ENCODE measurements at places on chromosomes 2 and 18. TPM values are rescaled to one million over a fixed set of nuclear protein-coding genes. Genes with fewer than 3 reads are reported as not detected.

The RAD51AP2 gene
- polyA plus RNA-seq, result 0.54 TPM

The CCDC141 gene
- polyA plus RNA-seq, result 0.27 TPM

The CD8B gene
- polyA plus RNA-seq, result not detected

The LIMS2 gene
- polyA plus RNA-seq, result not detected

The STARD7 gene
- 160 TPM for polyA plus RNA-seq

The MARCHF4 gene
- polyA plus RNA-seq, result 13.0 TPM

The TTN gene
- polyA plus RNA-seq, result 0.16 TPM

The MYO5B gene
- polyA plus RNA-seq, result 0.42 TPM

The CACNB4 gene
- 29.0 TPM for polyA plus RNA-seq

The WDR33 gene
- polyA plus RNA-seq, result 58.7 TPM

The PRSS56 gene
- polyA plus RNA-seq, result not detected

The CABLES1 gene
- polyA plus RNA-seq, result 1.8 TPM

The NFE2L2 gene
- 1.4 TPM for polyA plus RNA-seq

The CCL20 gene
- not detected for polyA plus RNA-seq

The MAPK4 gene
- 12.7 TPM for polyA plus RNA-seq

The CDK15 gene
- 0.09 TPM for polyA plus RNA-seq

The MOGAT1 gene
- not detected for polyA plus RNA-seq

The ABCG8 gene
- polyA plus RNA-seq, result not detected

The KLHL29 gene
- polyA plus RNA-seq, result 48.4 TPM

The CNDP1 gene
- polyA plus RNA-seq, result 2.1 TPM
